ENCODE measurements at places on chromosomes 12 and 14. TPM values are rescaled to one million over a fixed set of nuclear protein-coding genes. Genes with fewer than 3 reads are reported as not detected.

- DNase-seq, result no peak
Measured at GRCh38 chr12:47896633-47897032, 8.2 kb downstream of the VDR start.

GRCh38 chr12:88258396-88258795, 116.3 kb downstream of the TMTC3 start:
- DNase-seq, result no peak

DNA sequence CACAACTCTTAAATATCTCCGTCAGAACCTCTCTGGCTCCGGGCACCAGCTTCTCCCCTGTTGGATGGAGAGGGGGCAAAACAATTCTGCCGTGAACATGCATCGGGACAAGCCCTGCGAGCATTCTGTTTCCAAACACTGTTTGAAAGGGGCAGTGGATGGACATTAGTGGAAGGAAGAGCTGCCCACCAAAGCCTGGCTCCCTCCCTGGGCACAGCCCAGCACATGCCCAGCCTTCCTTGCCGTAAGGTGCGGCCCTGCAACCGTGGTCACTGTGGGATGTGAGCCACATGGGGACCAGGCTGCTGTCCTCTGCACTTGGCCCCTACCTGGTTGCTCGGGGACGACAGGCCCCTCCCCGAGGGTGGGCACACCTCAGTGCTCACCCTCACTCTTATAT, 54.0 kb downstream of the TRAFD1 start:
- no peak for DNase-seq

GRCh38 chr12:122874081-122874480, 21.8 kb downstream of the VPS37B start:
- no peak for DNase-seq

DNA sequence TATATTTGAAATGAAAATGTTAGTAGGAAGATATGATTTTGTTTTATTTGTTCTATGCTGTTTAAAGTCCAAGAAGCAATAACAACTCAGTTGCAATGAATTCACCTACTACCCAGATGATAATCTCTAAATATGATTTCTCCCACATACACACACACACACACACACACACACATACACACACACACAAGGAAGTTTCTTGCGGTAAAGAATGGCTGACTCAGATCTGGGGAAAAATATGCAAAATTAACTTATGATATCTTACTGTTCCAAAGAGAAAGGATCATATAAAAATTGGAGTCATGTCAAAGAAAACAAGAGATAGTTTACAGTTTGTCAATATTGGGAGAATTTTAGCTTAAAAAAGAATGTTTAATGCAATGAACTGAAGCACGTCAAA, 456.7 kb downstream of the SLC16A7 start:
- no peak for DNase-seq

- DNase-seq, result no peak
Measured at GRCh38 chr12:132043216-132043615, 93.5 kb downstream of the EP400 start.

- DNase-seq, result no peak
Measured at GRCh38 chr12:91651728-91652127, 469.1 kb upstream of the DCN start.

GRCh38 chr12:13913371-13913770, 68.0 kb downstream of the GRIN2B start:
- no peak for DNase-seq

GRCh38 chr12:97169889-97170567, 263.0 kb downstream of the NEDD1 start:
- DNase-seq, result no peak

GRCh38 chr14:94522115-94522724, 13.0 kb upstream of the SERPINA12 start:
- DNase-seq, result no peak

GRCh38 chr12:3931776-3932175, 58.6 kb upstream of the PARP11 start:
- DNase-seq, result no peak

- DNase-seq, result no peak
Measured at GRCh38 chr14:50657753-50658152, 10.4 kb downstream of the SAV1 start.

GRCh38 chr12:40158592-40159111, 52.8 kb upstream of the SLC2A13 start:
- no peak for DNase-seq

DNA sequence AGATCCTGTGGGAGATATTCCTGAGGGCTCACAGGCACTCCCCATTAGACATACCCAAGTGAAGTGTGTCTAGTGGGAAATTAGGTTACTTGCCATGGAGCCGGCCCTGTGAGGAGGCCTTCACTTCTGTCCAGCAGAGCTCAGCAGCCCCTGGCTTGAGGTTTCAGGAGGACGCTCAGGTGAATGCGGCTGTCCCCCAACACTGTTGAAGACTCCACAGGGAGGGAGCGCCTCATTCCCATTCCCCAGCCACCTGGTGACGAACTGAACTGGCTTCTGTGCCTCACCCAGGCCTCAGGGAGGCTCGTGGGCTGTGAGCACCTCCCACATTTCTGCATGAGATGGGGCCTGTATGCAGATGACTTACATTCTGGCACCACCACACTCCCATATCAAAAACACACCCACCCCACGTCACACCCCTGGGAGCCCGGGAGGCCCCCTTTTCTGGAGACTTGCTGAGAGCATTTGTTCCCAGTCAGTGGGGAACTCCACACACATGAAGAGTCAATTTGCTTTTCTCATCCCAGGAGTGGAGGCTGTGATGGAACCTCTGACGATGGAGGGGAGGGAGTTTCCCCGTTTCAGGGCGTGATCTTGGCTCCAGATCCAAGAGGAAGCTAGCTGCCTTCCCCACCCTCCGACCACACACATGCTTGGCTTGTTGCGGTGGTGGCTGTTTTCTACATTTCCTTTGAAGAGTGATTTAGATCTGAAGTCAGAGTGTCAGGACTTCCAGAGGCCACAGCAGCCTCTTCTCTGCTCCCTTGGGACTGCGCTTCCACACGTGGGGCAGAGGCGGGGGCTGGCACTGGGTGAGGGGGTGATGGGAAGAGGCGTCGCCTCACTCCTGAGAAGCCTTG, 120.7 kb downstream of the ADGRD1 start:
- DNase-seq, result no peak

- DNase-seq, result no peak
Measured at GRCh38 chr12:94498698-94499097, 39.0 kb upstream of the CEP83 start.

DNA sequence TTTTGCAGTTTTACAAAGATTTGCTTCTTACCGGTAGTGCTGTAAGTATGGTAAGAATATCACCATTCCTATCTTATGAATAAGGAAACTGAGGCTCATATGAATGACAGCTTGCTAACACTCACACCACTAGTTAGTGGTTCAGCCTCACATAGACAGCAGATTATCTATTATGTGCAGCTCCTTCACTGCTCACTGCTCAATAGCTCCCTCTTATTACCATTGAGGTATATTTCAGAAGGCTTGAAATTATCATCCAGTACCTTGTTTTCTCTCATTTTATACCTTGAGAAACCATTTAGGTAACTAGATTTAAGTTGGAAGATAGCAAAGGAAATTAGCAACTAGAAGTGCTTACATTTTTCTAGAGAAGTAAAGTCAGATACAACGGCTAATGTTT, 15.5 kb downstream of the RIC8B start:
- peak; percentile 21 for DNase-seq

DNA sequence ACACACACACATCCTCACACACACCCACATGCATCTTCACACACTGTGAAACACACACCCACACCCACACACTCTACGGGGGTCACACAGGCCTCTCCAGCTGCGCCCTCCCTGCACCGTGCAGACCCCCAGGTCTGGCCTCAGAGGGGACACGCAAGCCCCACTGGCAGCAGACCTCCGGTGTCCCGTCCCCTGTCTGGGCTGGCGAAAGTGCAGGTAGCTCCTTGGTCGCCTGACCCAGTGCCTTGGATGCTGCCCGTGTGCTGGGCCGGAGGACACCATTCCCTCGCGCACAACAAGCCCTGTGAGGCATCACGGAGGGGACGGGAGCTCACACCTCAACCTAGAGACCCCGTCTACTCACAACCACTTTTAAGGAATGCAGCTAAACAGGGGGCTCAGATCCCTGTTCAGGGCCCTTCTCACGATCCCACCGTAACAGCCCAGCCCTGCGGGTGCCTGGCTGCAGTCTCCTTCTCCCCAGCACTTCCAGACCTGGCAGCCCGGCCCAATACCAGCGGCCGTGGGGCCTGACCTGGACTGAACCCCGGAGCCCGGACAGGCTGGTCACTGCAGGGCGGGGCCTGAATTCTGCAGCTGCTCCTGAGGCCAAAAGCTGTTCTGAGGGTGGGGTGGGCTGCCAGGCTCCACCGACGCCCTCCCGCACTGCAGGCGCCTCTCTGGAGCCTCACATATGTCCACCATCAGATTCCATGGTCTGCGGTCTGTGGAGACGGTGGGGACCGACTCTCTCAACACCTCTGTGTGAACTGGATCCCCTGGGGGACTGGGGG, 42.1 kb upstream of the FZD10 start:
- DNase-seq, result no peak

- DNase-seq, result no peak
Measured at GRCh38 chr14:35553808-35554207, 19.8 kb downstream of the INSM2 start.

DNA sequence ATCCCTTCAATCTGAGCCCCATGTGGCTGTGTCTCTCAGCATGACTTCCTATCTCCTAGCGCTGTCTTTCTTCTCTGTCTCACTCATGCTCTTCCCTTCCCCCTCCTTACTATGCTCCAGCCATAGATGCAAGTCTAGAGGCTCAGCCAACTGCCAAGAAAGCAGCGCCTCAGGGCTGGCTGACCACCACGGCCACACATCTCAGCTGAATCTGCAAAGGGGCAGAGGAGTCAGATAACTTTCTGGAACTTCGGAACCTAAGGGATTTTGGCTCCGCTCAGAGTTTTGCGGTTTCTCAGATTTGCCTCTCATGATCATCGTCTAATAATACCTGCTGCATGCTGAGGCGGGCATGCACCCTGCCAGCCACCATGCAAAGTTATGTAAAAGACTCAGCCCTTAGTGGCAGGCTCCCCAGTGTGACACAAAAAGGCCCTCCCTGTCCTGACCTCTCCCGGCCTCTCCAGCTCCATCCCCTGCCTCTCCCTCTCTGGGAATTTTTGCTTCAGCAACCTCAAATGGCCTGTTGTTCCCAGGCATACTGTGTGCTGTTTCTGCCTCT, 5.0 kb upstream of the FGF6 start:
- DNase-seq, result no peak

DNA sequence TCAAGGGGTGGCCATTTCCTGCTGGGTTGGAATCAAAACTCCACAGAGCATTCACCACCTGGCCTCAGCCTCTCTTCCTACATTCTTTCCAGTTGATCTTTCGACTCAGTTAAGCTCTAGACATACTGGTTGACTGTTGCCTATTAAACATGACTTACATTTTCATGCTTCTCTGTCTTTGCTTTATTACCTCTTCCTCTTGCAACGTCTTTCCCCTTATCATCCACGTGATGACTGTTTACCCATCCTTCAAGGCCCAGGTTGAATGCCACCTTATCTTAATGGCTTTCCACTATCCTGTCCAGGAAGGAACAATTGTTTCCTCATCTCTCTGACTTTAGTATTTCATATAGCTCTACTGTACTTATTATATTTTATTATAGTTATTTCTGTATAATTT, 24.4 kb upstream of the CCDC175 start:
- DNase-seq, result no peak

DNA sequence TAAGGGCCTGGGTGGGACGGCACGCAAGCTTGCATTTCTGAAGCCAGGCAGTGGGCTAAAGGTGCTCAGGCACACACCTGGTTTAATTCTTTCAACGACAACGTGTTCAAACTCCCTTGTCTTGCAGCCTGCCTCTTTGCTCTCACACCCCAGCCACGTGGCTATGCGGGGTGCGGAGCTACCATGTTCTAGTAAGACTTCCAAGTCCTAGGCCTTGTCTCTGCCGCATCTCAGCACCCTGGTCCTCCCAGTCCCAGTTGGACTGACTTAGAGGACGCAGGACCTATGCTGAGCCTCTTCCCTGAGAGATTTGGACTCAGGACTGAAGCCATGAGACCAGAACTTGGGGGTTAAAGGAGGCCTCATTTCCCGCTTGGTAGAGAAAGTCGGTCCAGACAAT, 62.2 kb downstream of the CLMN start:
- DNase-seq, result no peak

DNA sequence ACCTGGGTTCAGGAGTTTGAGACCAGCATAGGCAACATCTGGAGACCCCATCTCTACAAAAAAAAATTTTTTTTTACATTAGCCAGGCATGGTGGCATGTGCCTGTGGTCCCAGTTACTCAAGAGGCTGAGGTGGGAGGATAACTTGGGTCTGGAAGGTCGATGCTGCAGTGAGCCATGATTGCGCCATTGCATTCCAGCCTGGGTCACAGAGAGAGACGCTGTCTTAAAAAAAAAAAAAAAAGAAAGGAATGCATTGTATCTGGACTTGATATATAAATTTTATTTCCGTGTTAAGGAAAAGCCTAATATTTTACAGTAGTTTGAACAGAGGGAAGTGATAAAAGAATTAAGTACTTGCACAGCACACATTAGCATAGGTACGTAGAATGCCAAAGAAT, 97.2 kb downstream of the ZC3H14 start:
- DNase-seq, result no peak

- no peak for DNase-seq
Measured at GRCh38 chr12:72269491-72269890, 2.7 kb upstream of the TRHDE start.

DNA sequence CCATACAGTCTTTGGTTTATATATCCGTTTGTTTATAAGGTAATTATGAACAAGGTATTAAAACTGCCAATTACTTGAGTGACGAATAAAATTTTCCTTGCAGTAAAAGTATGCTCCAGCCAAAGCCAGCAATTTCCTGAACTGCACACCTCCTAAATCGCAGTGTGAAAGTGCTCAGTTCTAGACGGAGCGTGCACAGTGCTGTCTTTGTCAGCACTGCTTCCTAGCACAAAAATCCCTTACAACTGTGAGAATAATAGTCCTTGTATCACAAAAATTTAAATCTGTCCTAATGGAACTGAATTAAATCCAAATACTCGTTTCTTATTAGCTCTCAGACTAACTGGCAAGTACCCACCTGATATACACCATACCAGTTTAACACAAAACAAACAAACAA, 26.3 kb downstream of the LRIG3 start:
- no peak for DNase-seq

GRCh38 chr12:104371043-104371870, 67.7 kb downstream of the EID3 start:
- no peak for DNase-seq

Gene ACADS
- 14.5 TPM for total RNA-seq

Gene MANSC1
- not detected for total RNA-seq

Gene NRXN3
- total RNA-seq, result not detected

Gene TXNRD1
- 117 TPM for total RNA-seq

Gene ISCA2
- total RNA-seq, result 50.0 TPM

Gene FGD6
- total RNA-seq, result 7.8 TPM

Gene POC1B
- 28.9 TPM for total RNA-seq

Gene CLEC1B
- not detected for total RNA-seq

Gene SLCO1B1
- not detected for total RNA-seq

Gene MYL6B
- total RNA-seq, result 77.6 TPM

Gene TMEM30B
- total RNA-seq, result not detected

Gene FAM161B
- 3.6 TPM for total RNA-seq

Gene NTF3
- 11.5 TPM for total RNA-seq

Gene GDF3
- total RNA-seq, result not detected

Data from OCI-LY7 (cell line).